ENCODE measurements at places on chromosomes 16 and 17. TPM values are rescaled to one million over a fixed set of nuclear protein-coding genes. Genes with fewer than 3 reads are reported as not detected.
A peak's percentile ranks its signal among the peaks of the same experiment; 100 is the strongest.

VPS25 gene
- total RNA-seq: 46.7 TPM

RHBDL3 gene
- total RNA-seq: under 0.01 TPM

CHMP1A gene
- 110 TPM for total RNA-seq

SPNS3 gene
- total RNA-seq: not detected

CTRB1 gene
- not detected for total RNA-seq

TMEM95 gene
- not detected for total RNA-seq

PSME3IP1 gene
- total RNA-seq: 70.2 TPM

NPTX1 gene
- total RNA-seq: 0.29 TPM

WWOX gene
- 23.9 TPM for total RNA-seq

ELP5 gene
- total RNA-seq: 26.2 TPM

HES7 gene
- not detected for total RNA-seq

DNA sequence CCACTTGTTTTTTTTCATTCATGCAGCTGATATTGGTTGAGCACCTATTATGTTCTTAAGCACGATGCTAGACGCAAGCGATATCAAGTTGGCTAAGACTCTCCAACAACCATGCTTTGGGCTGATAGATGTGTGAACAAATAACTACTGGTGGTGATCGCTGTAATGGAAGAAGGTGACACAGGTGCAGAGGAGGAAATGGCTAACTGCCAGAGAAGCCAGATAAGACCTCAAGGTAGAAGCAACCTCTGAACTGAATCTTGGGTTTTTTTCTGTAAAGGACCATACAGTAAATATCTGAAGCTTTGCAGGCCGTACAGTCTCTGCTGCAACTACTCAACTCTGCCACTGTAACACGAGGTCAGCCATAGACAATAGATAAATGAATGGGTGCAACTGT is 97.9 kb downstream of the C17orf67 start:
- DNase-seq: no peak

- peak; percentile 77 for DNase-seq
Measured at GRCh38 chr17:80773243-80773991, 218.2 kb upstream of the CHMP6 start.

DNA sequence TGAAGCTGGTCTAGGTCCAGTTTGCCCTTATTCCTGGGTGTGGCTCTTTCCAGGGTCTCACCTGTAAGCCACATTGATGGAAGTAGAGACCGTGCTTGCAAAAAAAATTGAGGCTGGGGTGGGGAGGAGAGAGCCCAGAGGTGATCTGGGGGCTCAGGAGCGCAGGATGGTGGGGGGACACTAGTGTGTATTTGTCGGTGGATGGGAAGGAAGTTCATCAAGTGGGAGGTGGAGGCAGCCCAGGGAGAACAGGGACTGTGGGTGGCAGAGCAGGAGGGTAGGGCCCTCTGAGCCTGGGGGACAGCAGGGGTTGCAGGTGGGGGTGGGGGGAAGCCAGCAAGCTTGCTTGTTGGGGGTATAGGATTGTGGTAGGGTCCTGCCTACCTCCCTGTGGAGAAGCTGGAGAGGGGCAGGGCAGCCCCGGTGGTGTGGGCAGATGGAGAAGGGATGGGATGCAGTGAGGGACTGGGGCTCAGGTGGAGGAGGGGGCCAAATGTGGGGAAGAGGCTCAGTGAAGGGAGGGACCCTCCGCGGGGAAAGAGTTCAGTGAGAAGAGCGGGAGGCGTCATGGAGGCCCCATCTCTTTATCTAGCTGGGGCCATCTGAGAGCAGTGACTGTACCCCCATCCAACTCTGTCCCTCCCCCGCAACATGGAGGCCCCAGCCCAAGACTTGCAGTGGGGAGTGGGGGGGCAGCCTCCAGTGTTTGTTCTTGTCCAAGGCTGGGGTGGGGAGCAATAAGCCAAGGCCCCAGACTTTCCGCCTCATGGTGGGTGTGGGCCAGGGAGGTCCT is 17.2 kb upstream of the TMEM92 start:
- peak; percentile 32 for DNase-seq

DNA sequence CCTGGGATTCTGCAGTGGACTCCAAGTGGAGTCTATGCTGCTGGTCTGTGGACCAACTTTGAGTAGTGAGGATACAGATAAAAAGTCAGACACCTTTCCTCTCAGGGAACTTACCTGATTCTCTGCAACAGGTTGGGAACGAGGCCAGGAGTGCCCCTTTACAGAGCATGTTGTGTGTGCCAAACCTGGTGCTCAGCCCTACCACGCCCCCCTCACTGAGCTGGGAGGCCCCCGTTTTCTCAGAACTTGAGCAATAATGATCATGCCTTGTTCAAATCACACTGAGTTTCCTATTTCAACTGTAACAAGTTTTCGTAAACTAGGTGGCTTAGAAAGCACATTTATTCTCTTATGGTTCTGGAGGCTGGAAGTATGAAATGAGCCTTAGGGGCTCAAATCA is 182.0 kb downstream of the COPRS start:
- DNase-seq: no peak

- no peak for DNase-seq
Measured at GRCh38 chr16:89811321-89811720, 5.1 kb downstream of the FANCA start.

DNA sequence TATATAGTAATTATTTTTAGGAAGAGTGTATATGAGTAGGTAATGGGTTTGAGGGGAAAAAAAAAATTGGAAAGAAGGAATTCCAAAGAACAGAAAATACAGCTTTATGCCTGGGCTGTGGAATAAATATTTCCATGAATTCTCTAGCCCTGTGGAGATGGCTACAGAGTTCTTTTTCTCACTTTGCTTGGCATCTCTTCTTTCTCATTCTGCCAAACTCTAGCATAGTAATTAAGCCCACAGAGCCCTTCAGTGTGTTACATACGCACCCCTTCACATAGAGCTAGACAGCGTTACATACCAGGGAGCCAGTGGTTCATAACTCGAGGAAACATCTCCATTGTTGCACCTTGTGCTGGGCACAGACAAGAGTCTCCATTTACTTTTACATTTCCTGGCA is 621.1 kb downstream of the CDH8 start:
- no peak for DNase-seq

- DNase-seq: peak; percentile 97
Measured at GRCh38 chr17:42405963-42406495, 17.0 kb downstream of the CAVIN1 start.

GRCh38 chr17:80430446-80431245 is 15.7 kb downstream of the ENDOV start:
- peak; percentile 78 for DNase-seq

DNA sequence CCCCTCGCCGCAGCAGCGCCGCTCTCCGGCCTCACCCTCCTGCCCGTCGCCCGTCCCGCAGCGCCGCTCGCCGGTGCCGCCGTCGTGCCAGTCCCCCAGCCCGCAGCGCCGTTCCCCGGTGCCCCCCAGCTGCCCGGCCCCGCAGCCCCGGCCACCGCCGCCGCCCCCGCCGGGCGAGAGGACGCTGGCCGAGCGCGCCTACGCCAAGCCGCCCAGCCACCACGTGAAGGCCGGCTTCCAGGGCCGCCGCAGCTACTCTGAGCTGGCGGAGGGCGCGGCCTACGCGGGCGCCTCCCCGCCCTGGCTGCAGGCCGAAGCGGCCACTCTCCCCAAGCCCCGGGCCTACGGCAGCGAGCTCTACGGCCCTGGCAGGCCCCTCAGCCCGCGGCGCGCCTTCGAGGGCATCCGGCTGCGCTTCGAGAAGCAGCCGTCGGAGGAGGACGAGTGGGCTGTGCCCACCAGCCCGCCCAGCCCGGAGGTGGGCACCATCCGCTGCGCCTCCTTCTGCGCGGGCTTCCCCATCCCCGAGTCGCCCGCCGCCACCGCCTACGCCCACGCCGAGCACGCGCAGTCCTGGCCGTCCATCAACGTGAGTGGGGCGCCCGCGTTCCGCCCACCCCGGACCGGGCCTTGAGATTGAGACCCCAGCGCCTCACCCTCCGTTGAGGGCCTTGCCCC is 15.0 kb downstream of the TBKBP1 start:
- peak; percentile 99 for DNase-seq

DNA sequence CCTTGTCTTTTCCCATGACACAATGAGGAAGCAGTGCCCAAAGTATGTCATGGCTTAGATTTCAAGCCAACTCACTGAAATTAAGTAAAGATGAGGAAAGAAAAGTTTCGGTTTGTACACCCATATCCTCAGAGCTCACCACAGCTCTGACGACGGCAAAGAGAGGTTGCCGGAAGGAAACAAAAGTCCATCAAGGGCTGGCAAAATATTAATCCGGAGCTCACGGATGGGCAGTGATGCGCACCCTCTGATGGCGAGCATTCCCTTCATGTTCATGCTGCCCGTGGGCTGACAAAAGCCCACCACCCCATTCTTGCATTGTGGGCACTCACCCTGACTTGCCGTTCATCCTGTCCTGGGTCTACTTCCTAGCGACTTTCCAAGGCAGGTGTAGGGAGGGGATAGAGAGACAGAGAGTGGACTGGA is 103.1 kb downstream of the SOX9 start:
- no peak for DNase-seq

DNA sequence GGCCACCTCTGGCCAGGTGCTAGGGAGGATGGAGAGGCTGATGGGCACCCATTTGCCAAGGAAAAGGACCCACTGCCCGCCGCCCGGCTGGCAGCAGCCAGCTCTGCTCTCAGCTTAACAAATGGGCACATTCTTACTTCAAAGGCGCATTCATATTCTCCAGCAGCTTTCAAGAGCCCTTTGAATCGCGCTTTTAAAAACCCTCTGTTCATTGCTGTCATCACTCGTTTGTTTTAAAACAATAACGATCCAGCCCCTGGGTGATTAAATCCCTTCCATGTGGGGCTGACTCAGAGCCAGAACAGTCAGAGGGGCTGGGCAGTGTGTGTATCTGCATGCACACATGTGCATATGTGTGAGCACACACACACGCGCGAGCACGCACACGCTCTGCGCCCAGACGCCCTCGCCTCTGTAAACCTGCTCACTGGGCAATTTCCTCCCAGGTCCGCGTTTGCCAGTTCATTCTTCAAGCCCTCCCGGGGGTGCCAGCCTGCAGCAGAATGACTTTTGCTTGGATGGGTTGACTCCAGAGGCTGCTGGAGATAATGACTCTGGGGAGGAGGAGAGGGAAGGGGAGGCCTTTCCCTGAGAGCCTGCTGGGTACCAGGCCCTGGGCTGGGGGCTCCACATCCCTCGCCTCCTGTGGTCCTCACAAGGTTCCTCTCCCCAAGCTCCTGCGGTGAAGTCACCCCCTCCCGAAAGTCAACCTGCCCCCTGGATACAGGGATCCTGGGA is 133.1 kb downstream of the SDK2 start:
- DNase-seq: peak; percentile 41

- DNase-seq: peak; percentile 89
Measured at GRCh38 chr17:78330570-78331224, 29.2 kb downstream of the SOCS3 start.

DNA sequence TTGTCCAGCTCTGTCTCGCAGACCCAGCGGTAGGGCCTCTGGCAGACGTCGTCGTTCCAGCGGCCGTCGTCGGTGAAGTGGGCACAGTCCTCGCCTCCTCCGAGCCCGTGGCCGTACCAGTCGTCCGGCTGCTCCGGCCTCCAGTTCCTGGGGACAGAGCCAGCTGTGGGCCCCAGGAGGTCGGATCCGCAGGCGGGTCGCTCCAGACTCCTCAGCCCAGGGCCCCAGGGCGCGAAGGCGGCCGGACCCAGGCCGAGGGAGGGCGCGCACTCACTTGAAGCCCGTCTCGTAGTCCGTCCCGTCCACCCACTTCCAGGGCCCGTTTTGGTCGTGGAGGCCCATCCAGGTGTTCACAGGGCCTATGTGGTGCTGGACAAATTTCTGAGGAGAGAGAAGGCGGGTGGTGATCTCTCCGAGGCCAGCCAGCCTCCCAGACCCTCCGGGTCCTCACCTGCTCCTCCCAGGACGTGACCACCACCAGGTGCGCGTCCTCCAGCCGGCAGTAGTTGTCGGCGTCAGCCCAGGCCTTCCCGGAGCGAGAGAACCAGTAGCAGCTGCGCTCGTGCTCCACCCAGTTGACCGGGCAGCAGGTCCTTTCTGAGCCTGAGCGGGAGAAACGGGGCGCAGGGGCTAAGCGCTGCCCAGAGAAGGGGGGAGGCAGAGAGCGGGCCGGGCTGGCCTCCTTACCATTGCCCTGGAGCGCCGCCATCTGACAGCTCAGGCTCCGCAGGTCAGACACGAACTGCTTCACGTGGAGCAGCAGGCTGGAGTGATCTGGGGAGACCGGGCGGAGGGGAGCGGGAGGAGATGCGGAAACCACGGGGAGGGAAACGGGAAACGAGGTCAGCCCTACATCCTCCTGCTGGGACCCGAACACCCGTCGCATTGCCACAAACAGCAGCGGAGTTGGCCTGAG is 5.2 kb downstream of the ASGR1 start:
- DNase-seq: peak; percentile 90

DNA sequence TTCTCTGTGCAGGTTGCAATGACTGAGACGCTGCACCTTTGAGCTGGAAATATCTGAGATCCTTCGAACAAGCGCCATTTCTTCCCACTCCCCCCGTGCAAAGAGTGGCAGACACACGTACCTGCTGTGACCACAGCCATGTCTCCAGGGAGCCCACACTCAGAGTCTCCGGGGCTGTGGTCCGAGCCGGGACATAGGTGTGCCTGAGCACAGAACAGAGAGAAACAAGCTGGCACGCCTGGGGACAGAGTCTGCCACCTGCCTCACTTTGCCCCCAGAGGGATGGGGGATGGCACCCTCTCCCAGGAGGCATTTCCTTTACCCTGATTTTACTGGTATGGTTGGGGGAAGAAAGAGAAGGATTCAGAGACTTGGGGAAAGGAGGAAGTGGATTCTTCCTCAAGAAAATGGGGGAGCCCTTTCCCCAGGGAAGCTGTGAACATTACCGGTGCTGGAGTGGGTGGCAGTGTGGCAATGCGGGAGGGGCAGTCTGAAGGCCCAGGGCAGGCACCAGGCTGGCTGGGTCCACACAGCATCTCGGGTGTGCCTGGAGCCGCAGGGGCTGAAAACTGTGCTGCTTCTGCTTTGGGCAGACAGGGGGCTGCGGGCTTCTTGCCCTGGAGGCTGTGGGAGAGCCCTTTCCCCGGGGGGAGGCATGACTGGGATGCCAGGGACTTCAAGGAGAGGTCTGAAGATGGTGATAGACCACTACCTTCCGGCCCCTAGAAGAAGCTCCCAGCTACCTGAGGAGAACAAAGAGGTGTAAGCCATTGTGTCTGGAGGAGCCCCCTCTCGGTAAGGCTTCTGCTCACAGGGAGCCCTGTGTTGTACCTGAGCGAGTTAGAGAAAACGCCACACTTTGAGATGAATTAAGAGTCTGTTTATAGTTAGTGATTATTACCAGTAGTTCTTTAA is 6.6 kb upstream of the PIK3R6 start:
- DNase-seq: no peak

- peak; percentile 85 for DNase-seq
Measured at GRCh38 chr17:8162997-8163977, 539 bp upstream of the VAMP2 start.
